ENCODE measurements at places on chromosomes 4 and X. TPM values are rescaled to one million over a fixed set of nuclear protein-coding genes. Genes with fewer than 3 reads are reported as not detected.

GRCh38 chrX:38462257-38462656 is 99.1 kb upstream of the TSPAN7 start:
- no peaks in the 10 kb centered on the region for H3K27me3 ChIP-seq
- DNase-seq: no peak
- no peaks in the 10 kb centered on the region for H3K36me3 ChIP-seq
- H3K4me3 ChIP-seq: no peak overlapping the region
- H3K27ac ChIP-seq: no peak overlapping the region

- H3K36me3 ChIP-seq: no peaks in the 10 kb centered on the region
- H3K4me1 ChIP-seq: no peaks in the 10 kb centered on the region
- no peaks in the 10 kb centered on the region for H3K27me3 ChIP-seq
- H3K27ac ChIP-seq: no peak overlapping the region
- H3K4me3 ChIP-seq: no peak overlapping the region
Observed at GRCh38 chrX:109475174-109475891, 6.6 kb downstream of the GUCY2F start.

GRCh38 chr4:188930822-188931221 is 791.6 kb downstream of the TRIML1 start:
- H3K4me3 ChIP-seq: no peak overlapping the region
- H3K36me3 ChIP-seq: no peaks in the 10 kb centered on the region
- H3K27me3 ChIP-seq: no peaks in the 10 kb centered on the region
- no peak overlapping the region for H3K27ac ChIP-seq
- no peaks in the 10 kb centered on the region for H3K4me1 ChIP-seq

- DNase-seq: no peak
- H3K27ac ChIP-seq: no peak overlapping the region
- H3K4me3 ChIP-seq: no peak overlapping the region
- H3K36me3 ChIP-seq: no peaks in the 10 kb centered on the region
- H3K4me1 ChIP-seq: no peaks in the 10 kb centered on the region
Observed at GRCh38 chr4:47718696-47719095, 119.2 kb downstream of the CORIN start.

DNA sequence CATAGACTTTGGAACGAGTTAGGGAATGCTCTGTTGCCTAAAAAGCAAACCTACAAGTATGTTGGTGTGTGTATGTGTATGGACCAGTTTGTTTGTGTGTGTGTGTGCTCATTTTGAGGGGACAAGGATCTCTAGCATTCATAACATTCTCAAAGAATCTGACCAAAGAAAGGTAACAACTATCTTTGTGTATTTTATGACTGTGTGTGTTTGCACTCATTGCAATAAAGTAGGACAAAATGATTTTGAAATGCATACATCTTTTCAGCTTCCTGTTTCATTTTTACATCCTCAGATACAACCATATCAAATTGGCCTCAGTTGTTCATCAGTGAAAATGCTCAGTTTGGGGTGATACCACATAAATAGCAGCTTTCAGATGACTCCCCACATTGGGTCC is 8.3 kb upstream of the XK start:
- DNase-seq: no peak
- no peak overlapping the region for H3K27ac ChIP-seq
- no peaks in the 10 kb centered on the region for H3K36me3 ChIP-seq
- H3K27me3 ChIP-seq: no peaks in the 10 kb centered on the region
- H3K4me1 ChIP-seq: no peaks in the 10 kb centered on the region

DNA sequence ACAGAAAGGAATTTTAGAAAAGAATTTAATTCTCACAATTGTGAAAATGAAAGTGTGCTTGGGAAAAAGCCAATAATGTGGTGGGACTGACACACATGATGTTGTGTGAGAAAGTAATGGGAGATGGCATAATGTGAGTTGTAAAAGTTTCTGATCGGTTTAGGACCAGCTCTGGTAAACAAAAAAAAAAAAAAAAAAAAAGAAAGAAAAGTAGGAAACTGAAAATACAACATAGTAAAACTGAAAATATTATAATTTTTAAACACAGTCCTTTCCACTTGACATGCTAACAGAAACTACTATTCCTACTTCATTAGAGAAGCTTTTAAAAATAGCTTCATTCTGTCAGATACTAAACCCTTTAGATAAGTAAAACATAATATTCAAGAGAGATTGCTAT is 28.2 kb downstream of the RAP1GDS1 start:
- H3K36me3 ChIP-seq: no peaks in the 10 kb centered on the region
- H3K27ac ChIP-seq: no peak overlapping the region
- DNase-seq: no peak
- H3K4me3 ChIP-seq: no peak overlapping the region
- H3K4me1 ChIP-seq: peaks cover 5% of the 10 kb centered on the region

- no peaks in the 10 kb centered on the region for H3K36me3 ChIP-seq
- no peak for DNase-seq
- H3K27me3 ChIP-seq: no peaks in the 10 kb centered on the region
- H3K4me1 ChIP-seq: no peaks in the 10 kb centered on the region
Observed at GRCh38 chr4:124028182-124028581, 631.6 kb downstream of the SPRY1 start.

DNA sequence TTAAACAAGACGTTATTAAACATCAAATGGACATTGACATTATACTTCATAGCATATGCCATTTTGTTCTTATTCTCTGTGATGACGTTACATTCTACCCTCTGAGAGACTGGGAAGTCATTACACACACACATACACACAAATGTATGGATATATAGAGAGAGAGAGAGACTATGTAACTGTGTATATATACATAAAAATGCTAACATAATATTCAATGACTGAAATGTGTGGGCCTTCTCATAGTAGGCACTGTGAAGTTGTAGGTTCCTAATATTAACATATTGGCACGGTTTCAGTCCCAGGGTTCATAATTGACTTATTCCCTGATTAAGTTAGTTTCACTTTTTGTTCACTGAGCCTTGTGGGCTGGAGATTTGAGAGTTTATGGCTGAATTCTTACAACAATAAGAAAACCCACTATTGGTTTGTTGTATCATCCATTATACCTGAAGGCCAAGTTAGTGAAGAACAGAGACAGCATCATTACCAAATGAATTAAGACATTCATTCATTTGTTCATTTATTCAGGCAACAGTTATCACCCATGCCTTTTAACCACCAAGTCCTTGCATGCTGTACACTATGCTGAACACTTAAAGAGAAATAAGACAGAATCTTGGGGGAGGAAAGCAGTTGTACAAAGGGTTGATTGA is 68.5 kb downstream of the GAB1 start:
- DNase-seq: no peak
- H3K36me3 ChIP-seq: no peaks in the 10 kb centered on the region
- H3K4me3 ChIP-seq: no peak overlapping the region
- H3K27me3 ChIP-seq: no peaks in the 10 kb centered on the region
- peak overlapping the region; percentile 9 for H3K27ac ChIP-seq
- peaks cover 15% of the 10 kb centered on the region for H3K4me1 ChIP-seq

DNA sequence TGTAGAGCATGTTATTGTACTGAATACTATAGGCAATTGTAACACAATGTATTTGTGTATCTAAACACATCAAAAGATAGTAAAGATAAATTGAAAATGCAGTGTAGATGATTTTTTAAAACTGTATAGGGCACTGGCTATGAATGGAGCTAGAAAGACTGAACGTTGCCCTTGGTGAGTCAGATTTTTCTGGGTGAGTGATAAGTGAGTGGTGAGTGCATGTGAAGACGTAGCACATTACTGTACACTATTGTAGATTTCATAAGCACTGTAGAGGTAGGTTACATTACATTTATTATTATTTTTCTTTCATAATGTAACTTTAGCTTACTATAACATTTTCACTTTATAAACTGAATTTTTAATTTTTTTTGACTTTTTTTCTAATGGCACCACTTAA is 1491.6 kb downstream of the TECRL start:
- H3K27ac ChIP-seq: no peak overlapping the region
- H3K4me1 ChIP-seq: no peaks in the 10 kb centered on the region
- H3K36me3 ChIP-seq: no peaks in the 10 kb centered on the region
- H3K27me3 ChIP-seq: no peaks in the 10 kb centered on the region

DNA sequence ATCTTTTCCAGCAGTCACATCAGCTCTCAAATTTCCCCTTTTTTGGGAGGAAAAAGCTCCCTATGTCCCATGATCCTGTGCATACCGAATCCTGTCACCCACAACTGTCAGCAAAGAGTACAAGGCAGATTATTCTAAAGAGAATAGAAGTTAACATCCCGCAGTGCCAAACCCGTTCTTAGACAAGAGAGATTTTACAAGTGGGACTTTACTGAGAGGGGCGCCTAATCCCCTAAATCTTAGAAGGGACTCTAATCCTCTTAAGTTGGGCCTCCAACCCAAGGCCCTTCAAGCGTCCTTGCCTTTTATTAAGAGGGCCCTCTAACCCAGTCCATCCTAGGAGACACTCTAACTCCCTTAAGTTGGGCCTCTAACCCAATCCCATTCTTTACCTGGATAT is 193.9 kb downstream of the CPXCR1 start:
- H3K4me1 ChIP-seq: no peaks in the 10 kb centered on the region
- no peaks in the 10 kb centered on the region for H3K36me3 ChIP-seq
- DNase-seq: no peak
- H3K27me3 ChIP-seq: no peaks in the 10 kb centered on the region

DNA sequence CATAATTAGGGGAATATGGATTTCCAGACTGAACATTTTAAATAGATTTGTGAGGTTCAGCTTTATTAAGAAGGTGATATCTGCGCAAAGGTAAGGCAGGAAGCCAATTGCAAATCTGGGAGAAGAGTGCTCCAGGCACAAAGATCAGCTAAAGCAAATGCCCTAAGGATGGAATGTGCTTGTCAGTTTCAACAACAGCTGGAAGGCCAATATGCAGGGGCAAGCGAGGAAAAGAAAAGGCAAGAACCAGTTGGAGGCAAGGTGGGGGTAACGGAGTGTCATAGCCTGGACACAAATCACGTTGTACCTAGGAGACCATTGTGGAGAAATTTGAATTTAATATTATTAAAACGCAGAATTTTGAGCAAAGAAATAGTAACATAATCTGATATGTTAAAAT is 1710.3 kb upstream of the PCDH7 start:
- no peaks in the 10 kb centered on the region for H3K4me1 ChIP-seq
- DNase-seq: no peak
- H3K4me3 ChIP-seq: no peak overlapping the region

DNA sequence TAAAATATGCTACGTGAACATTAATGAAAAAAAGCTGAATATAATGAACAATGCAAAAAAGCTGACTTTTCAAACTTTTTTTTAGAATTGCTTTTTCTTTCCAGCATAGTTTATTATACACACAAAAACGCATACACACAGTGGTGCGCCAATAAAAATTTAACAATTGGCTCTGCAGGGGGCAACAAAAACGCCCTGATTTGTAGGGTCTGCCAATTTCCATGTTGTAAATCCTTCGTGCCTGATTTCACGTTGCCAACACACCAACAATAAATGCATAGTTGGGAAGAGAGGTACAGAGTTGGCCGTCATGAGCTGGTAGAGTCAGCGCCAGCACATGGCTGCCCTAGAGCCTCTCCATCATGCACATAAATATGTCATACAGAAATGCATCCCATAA is 333.1 kb downstream of the MAPK10 start:
- no peaks in the 10 kb centered on the region for H3K36me3 ChIP-seq
- no peaks in the 10 kb centered on the region for H3K4me1 ChIP-seq
- no peak for DNase-seq
- H3K27ac ChIP-seq: no peak overlapping the region

DNA sequence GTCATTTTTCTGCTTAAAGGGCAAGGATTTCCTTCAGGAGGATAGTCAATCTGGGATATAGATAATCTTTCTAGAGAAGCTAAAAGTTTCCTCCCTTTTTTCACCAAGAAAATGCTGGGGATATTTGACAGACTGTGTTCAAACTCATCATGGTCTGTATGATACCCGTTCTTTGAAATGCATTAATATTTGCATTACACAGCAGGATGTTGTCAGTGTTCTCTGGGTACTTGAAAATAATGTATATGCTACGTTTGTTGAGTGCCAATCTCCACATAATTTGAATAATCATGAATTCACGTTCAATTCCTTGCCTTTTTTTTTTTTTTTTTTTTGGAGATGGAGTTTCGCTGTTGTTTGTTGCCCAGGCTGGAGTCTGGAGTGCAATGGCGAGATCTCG is 18.0 kb upstream of the BMPR1B start:
- H3K4me1 ChIP-seq: no peaks in the 10 kb centered on the region
- no peaks in the 10 kb centered on the region for H3K27me3 ChIP-seq
- DNase-seq: no peak
- H3K27ac ChIP-seq: no peak overlapping the region

The CFP gene
- 1.7 TPM for total RNA-seq

The MAP9 gene
- total RNA-seq: 30.0 TPM

Data from uterus (tissue), 4 donors.